Testis (tissue), 5 donors: ENCODE measurements at places on chromosomes 12 and 14. TPM values are rescaled to one million over a fixed set of nuclear protein-coding genes. Genes with fewer than 3 reads are reported as not detected.

The TMEM30B gene
- total RNA-seq: 11.4 TPM

The TAS2R19 gene
- total RNA-seq: 9.3 TPM

The LRRC43 gene
- total RNA-seq: 10.8 TPM

- H3K27me3 ChIP-seq: no peaks in the 10 kb centered on the region
- DNase-seq: no peak
- no peaks in the 10 kb centered on the region for H3K36me3 ChIP-seq
- no peak overlapping the region for H3K4me3 ChIP-seq
Observed at GRCh38 chr14:94935706-94936300, 165.9 kb upstream of the GSC start.

DNA sequence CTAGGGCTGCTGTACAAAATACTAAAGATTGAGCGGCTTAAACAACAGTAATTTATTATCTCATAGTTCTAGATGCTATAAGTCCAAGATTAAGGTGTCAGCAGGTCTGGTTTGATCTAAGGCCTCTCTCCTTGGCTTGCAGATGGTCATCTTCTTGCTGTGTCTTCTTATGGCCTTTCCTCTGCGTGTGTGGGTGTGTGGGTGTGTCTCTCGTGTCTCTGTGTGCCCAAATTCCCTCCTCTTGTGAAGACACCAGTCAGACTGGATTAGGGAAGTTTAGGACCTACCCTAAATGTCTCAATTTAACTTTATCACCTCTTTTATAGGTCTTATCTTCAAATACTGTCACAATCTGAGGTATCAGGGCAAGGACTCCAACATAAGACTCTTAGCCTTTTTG, 28.3 kb downstream of the DDHD1 start:
- no peak for DNase-seq
- no peaks in the 10 kb centered on the region for H3K36me3 ChIP-seq
- no peak overlapping the region for H3K27ac ChIP-seq
- H3K27me3 ChIP-seq: no peaks in the 10 kb centered on the region
- no peak overlapping the region for H3K4me3 ChIP-seq

DNA sequence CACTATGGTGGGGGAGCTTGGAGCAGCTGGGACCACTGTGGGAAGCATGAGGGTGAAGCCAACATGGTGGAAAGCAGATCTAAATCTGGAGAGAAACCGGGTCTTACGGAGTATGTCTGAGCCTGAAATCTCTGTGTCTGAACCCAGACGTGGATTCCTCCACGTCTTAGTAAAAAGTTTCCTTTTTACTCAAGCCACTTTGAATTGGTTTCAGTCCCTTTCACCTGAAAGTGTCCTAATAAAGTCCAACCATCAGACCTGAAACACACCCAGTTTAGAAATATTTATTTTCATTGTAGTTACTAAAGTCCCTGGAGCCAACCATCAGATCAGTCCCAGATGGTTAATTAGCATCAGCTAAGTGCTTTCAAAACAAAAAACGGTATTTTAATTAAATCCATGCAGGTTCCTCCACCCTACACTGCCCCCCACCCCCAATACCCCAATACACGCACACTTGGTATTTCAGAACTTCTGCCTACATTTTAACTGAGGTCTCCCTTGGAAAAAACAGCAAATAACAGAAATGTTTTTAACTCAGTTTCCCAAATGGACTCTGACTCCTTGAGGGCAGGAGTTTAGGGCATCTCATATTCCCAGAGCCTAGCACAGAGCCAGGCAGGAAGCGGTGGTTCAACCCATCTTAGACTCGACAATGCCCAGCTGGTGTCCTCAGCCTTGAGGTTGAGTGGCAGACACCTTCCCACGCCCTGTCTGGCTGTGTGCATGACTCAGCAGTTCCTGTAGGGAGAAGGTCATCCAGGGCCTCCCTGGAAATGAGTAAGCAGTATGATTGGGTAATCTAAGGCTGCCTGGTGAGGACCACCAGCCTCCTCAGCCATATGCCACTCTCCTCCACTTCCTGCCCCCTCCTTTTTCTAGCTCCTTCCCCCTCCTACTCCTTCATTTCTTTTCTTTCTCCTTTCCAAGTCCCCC, 175.8 kb downstream of the TTC8 start:
- no peaks in the 10 kb centered on the region for H3K4me1 ChIP-seq
- no peaks in the 10 kb centered on the region for H3K27me3 ChIP-seq
- no peak overlapping the region for H3K27ac ChIP-seq
- no peak overlapping the region for H3K4me3 ChIP-seq

DNA sequence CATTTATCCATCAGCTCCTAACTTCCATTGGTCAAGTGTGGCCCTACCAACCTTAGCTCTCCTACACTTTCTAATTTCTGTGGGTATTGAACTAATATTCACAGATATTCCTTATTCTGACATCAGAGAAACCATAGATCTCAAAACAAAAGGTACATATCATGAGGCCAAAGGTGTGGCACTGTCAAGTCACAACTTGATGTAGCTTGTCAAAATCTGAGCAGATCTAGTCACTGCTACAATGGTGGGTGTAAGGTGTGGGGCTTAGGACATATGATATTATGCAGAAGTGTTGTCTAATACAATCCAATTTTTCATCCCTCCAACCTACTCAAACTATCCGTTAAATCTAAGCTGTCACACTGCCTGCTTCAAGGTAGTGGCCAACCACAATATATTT, 114.0 kb upstream of the FAR2 start:
- H3K36me3 ChIP-seq: no peaks in the 10 kb centered on the region
- DNase-seq: no peak
- H3K27ac ChIP-seq: no peak overlapping the region
- H3K4me3 ChIP-seq: no peak overlapping the region
- no peaks in the 10 kb centered on the region for H3K4me1 ChIP-seq
- no peaks in the 10 kb centered on the region for H3K27me3 ChIP-seq

DNA sequence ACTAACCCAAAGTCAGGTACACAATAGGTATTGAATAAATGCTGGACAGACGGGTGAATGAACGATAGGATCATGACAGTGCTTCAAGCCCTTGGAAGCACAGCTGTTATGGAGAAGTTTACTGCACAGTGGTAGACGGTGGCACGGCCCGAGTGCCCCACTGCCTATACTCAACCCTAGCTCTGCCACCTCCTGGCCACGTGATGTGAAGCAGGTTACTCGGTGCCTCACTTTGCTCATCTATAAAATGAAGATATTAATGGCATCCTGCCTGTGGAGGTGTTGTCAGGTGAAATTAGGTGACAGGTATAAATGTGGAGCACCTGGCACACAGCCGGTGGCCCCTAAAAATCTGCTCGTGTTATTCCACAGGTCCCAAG, 5.8 kb downstream of the ASB2 start:
- no peaks in the 10 kb centered on the region for H3K27me3 ChIP-seq
- DNase-seq: no peak
- no peak overlapping the region for H3K4me3 ChIP-seq
- no peaks in the 10 kb centered on the region for H3K36me3 ChIP-seq
- H3K4me1 ChIP-seq: no peaks in the 10 kb centered on the region
- H3K27ac ChIP-seq: no peak overlapping the region

- DNase-seq: no peak
- no peaks in the 10 kb centered on the region for H3K27me3 ChIP-seq
- H3K4me1 ChIP-seq: no peaks in the 10 kb centered on the region
- no peaks in the 10 kb centered on the region for H3K36me3 ChIP-seq
- H3K27ac ChIP-seq: no peak overlapping the region
Observed at GRCh38 chr12:41967668-41968500, 176.8 kb downstream of the GXYLT1 start.

- no peak overlapping the region for H3K4me3 ChIP-seq
- no peaks in the 10 kb centered on the region for H3K27me3 ChIP-seq
- DNase-seq: no peak
- H3K36me3 ChIP-seq: no peaks in the 10 kb centered on the region
- H3K4me1 ChIP-seq: peaks cover 29% of the 10 kb centered on the region
Observed at GRCh38 chr12:12817616-12818015, 4.5 kb downstream of the DDX47 start.

GRCh38 chr12:95700316-95700785, 90.2 kb downstream of the NTN4 start:
- no peaks in the 10 kb centered on the region for H3K27me3 ChIP-seq
- no peak for DNase-seq
- no peak overlapping the region for H3K27ac ChIP-seq
- no peaks in the 10 kb centered on the region for H3K36me3 ChIP-seq
- H3K4me1 ChIP-seq: no peaks in the 10 kb centered on the region

DNA sequence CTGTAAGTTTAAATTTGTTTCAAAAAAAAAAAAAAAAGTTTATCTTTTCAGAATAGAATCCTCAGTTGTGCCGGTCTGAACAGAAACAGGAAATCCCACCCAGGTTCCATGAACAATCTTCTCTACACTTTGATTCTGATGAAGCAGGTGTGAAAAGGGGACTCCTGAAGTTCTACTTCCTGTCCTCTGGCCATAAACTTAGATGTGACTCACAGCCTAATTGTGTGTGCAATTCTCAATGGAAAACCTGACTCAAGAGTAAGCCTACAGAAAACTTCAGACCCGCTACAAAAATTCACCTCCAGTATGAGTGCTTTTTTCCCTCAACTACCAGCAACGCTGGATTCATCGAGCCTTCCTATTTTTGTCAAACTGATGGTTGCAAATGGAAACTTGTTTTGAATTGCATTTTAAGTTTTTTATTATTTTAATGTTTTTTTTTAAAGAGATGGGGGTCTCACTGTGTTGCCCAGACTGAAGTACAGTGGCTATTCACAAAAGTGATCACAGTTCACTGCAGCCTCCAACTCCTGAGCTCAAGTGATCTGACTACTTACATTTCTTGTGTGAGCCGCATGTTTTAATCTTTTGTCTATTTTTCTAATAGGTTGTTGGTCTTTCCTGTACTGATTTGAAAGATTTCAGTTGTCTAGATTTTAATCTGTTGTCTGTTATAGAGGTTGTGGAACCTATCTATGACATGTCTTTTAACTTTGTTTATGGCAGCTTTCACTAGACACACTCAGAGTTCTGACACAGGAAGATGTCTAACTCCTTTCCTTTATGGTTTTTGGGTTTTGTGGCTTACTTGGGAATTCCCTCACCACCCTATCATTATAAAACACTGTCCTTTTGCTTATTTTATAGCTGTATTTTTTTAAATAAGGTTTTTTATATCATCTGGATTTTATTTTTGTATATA, 37.6 kb downstream of the ATG14 start:
- no peak overlapping the region for H3K4me3 ChIP-seq
- H3K4me1 ChIP-seq: no peaks in the 10 kb centered on the region
- no peaks in the 10 kb centered on the region for H3K36me3 ChIP-seq
- no peak for DNase-seq
